ENCODE measurements at places on chromosomes 1 and 21.

- DNase-seq = no peak
These were observed 4.1 kb downstream of the UROD start for GRCh38 chr1:45016090-45016697.

DNA sequence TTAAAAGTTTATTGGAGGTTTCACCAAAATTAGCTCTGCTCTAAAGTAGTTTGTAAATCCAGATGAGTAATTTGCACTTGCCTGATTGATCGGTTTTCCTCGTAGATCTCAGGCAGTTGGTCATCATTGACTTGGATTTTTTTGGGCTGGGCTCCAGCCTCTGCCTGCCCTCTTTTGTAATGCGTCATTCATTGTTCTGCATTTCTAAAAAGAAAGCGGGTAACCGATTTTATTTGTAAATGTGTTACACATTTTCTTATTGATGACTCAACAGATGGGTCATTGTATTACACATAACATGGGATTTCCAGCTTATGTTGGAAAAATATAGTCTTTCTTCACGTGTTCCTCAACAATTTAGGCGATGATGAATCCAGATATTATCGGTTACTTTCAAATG is 5.5 kb downstream of the ETS2 start:
- no peak for DNase-seq

- no peak for DNase-seq
These were observed 13.5 kb downstream of the ZZZ3 start for GRCh38 chr1:77668924-77669449.

DNA sequence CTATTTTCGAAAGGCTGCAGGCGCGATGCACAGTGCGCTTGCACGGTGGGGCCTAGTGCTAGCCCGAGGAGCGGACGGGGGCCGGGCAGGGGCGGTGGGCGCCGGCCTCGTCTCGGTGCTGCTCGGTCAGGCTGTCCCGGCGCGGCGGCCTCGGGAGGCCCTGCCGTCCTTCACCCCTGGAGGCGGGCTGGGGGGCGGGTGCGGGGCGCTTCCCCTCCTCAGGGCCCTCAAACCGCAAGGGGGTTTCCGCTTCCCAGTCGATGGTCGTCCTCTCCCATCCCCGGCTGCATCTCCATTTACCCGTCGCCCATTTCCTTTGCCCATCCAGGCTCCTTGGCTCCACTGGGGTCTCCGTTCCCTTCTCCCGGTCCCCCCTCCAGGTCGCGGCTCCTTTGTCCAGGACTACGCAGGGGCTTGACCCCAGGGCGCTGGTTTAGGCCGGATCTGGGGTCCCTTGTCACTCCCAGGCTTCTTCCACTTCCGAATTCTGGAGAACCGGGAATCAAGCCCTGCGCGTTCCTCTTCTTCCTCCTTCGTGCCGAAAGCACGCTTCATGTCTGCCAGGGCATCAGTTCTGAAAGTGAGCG is 196.3 kb upstream of the LMO4 start:
- no peak for DNase-seq
